ENCODE measurements at places on chromosomes 13 and 19.

DNA sequence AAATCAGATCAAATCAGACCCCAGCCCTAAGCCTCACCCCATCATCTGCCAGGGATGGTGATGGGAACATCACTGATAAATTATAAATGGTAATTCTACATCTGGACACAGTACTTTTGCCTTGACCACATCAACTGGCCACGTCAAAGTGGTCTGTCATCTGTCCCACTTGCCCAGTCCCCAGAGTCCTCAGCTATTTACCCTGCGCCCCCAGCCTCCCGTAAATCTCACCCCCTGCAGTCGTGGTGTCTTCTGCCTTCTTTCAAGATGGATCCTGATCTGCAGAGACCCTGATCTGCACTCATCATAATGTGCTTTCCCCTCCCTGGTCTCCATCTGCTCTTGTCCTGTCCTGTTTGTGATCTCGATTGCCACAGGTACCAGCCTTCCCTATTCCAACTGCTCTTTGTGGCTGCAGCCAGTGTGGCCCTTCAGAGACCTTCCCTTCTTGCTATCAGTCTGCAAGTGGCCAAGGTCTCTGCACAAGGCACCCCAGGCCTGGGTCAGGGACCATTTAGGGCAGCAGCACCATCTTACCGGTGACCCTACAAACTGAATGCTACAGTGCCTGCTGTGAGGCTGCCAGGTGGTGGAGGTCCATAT is 26.7 kb upstream of the POP4 start:
- no peak for DNase-seq

- DNase-seq: peak; percentile 62
These were observed 2.3 kb upstream of the STRN4 start for GRCh38 chr19:46748325-46749109.

DNA sequence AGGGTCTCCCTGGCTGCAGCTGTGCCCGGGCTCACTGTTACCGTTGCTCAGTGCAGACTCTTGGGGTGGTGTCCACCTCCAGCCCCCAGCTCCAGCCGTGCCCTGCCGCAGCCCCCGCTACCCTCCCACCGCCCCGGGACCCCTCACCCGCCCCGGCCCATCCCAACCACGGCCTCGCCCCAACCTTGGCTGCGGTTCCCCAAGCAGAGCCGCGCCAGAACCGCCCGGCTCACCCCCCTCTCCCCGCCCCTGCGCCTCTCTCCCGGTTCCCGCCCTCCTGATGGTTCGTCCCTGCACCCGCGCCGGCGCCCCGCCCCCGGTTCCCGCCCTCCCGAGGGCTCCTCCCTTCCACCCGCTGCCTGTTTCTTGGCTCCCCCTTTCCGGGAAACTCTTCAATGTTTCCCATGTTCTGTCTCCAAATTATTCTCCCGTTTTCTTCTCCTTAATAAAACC is 40.3 kb downstream of the ANKRD10 start:
- peak; percentile 16 for DNase-seq

DNA sequence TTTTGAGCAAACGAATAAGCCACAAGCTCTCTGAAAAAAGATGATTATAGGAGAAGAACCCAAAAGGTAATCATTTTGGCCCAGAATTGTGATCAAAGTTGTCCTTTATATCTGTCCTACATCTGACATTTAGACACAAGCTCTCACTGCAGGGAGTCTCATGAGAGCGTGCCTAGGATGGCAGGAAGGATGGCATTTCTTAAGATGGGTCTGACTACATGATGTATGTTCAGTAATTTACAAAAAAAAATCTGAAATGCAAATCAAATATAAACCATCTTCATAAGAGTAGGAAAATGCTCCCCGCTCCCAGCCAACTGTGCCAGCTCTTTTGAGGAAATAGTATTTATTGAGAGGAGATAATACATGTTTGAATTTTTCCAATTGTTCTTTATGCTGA is 81.0 kb upstream of the MBNL2 start:
- no peak for DNase-seq

DNA sequence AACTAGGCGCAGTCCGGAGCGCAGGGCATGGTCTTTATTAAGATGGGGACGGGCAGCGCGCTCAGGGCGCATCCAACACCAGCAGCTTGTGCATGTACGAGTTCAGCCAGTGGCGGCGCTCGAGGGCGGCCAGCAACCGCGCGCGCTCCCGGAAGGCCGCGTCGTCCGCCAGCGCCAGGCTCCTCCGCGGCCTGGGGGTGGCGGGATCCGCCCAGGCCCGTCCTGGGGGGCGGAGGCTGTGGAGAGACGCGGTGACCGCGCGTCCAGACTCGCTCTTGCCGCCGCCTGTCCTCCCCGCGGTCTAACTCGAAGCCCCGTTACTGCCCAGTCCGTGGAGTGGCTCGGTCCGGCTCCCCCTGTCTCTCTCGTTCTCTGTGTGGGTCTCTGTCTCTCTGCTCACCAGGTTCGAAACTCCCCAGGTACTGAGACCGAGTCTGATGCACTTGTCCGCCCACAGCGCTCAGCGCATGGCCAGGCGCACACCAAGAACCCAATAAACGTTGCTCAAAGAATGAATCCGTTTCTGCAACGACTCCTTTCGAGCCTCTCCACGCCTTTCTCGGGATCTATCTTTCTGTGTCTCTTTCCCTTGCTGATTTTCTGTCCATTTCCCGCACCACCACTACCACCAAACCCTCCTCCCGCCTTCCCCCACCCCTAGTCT is 702 bp downstream of the PTH2 start:
- DNase-seq: no peak

DNA sequence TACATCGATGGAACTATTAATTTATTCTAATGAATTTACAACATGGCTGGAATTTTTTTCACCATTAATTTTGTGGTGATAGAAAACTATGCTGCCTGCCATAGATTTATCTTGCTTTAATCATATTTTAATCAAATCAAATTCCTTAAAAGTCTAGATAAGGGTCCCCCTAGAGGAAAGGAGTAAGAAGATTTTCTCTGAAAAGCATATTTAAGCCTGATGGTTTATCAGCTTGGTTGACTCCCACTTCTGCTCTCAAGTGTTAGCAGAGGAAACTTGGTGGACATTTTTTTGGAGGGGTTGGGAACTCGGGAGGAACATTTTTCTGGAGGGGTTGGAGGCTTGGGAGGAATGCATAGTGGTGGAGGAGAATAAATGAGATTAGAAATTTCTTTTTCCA is 253.3 kb downstream of the KCNRG start:
- no peak for DNase-seq

DNA sequence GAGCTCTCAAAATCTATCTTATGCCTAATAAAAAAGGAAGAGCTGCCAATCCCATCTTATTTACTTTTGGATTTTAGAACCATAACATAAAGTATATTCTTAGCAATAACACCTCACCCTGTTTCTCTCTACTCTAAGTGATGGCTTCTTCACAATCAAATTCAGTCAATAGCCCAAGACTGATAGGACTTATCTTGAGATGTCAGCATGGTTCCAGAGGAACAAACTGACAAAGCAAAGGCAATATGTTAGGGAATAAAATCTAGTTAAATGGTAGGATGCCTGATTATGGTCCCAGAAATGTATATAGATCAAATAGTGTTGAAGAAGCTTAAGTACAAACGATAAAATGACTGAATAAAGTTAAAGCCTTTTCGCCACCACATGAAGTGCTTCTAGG is 36.3 kb downstream of the DACH1 start:
- no peak for DNase-seq

GRCh38 chr13:80245162-80245733 is 95.7 kb downstream of the SPRY2 start:
- DNase-seq: no peak

DNA sequence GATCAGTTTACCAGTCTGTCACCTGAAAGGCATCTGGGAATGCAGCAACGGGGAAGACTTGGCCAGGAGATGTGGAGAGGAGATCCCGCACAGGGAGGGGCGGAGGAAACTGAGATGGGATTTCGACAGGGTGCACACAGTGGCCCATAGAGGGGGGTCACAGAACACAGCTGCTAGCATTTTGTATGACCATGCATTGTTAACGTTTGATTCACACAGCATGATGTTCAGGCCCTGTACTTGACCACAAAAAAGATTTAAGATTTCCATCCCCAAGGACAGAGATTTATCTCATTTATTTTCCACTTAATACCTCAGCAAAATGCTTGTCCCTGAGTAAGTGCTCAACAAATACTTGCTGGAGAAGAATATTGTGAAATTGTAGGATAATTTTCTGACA is 63.2 kb downstream of the RAB20 start:
- DNase-seq: no peak

GRCh38 chr13:75633285-75633684 is 2.8 kb upstream of the LMO7 start:
- no peak for DNase-seq

GRCh38 chr13:62033934-62034333 is 618.3 kb upstream of the PCDH20 start:
- DNase-seq: no peak

DNA sequence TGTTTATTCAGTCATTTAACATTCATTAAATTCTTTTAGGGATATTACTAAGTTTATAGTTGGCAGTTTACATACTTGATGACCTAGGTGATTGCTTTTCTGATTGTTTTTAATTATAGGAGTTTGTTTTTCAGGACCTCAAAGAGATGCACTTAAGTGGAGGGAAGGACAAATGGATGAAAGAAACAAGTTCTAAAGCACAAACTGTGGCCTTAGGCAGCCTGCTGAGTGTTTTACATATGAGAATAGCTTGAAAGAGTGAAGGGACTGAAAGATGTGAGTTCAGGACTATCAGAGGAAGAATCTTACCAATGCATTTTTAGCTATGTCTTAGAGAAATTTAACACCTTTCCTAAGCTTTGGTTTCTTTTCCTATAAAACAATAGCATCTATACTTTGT is 402.6 kb downstream of the KLF12 start:
- no peak for DNase-seq

- DNase-seq: no peak
These were observed 37.2 kb upstream of the C1QTNF9B start for GRCh38 chr13:23934520-23934919.

- DNase-seq: no peak
These were observed 76.7 kb downstream of the SLAIN1 start for GRCh38 chr13:77774181-77774580.

DNA sequence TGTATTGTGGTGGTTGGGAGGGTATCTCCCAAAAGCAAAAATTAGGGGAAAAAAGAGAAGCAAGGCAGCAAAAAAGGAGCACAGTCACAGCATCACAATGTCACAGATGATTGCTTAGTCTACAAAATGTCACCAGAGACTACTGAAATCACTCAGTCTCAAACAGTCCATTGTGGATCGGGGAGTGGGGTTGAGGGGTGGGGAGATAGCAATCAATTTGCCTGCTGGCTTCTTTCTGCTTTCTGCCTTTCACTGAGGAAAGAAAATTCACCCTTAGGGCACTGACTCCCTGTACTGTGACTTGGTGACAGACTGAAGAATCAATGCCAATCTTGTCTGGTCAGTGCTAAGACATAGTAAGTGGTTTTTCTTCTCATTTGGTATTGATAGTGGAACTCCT is 2127.1 kb upstream of the PCDH20 start:
- DNase-seq: no peak

DNA sequence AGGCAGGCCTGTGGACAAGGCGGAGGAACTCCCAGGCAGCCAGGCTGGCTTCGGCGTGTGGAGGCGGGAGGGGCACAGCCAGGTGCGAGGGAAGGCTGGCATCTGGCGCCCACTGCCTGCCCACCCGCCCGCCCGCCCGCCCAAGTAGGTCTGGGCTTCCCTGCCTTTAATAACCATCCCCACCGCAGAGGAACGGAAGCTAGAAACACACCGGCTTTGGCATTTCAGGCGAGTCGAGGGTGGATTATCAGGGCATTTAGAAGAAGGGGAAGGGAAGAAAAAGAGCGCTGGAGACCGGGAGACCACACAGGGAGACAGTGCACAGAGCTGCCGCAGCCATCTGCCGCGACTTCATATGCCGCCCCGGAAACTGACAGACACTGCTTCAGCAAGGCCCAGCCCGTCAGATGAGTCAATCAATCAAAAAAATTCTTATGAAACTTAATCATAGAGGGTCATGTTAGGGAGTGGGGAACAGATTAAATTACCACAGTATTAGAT is 199.7 kb downstream of the TSHZ3 start:
- DNase-seq: no peak

DNA sequence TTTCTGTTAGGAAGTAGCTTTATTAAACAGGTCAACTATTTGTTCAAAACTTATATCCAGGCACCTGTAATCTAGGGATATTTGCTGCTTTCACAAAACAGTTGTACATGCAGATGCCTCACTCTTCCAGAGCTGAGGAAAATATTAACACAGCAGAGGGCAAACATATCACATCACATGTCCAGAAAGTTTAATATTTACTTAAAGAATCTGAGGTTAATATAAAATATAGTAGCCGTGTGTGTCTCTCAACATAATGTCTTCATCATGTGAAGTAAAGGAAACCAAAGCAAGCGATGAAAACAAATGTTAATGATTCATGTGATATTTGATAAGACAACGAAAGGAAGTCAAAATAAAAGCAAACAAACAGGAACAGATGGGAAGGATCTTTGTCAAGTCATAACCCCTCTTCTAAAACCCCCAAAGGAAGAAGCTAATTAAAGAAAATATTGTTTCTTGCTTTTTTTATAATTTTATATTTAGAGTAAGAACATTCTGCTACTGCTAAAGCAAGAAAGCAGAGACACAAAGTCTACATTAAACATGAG is 418.8 kb downstream of the DACH1 start:
- DNase-seq: no peak

DNA sequence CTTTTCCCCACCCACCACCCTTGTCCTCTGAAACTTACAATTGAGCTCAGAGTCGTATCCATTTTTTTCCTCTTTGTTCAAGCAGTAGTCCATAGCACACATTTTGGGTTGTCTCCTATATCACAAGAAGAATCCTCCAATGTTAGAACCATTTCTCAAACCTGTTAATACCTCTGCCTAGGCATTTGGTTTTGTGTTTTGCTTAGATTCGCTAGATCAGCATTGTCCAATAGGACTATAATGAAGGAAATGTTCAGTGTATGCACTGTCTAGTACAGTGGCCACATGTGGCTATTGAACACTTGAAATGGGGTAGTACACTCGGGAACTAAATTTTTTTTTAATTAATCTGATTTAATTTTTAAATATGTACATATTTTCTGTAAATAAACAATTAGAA is 12.6 kb downstream of the DPY19L3 start:
- DNase-seq: no peak

GRCh38 chr13:39536906-39537305 is 66.1 kb downstream of the LHFPL6 start:
- no peak for DNase-seq

- DNase-seq: peak; percentile 56
These were observed 328.6 kb downstream of the TBC1D4 start for GRCh38 chr13:75153386-75153785.

DNA sequence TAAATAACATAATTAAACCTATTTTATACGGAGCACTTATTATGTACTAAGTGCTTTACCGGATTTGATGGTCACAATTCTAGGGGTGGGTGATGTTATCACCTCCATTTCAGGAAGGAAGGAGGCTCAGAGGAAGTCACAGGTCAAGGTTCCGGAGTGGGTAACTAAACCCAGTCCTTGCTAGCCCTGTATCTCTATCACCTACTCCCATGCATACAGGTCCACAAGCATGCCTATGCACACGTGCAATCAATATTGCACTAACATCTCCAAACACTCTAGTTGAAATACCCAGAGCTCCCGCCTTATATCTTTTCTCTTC is 17.8 kb upstream of the FOSB start:
- no peak for DNase-seq

GRCh38 chr19:57302020-57302465 is 18.2 kb upstream of the ZNF543 start:
- peak; percentile 73 for DNase-seq

GRCh38 chr19:35167251-35168119 is 12.9 kb downstream of the FXYD5 start:
- peak; percentile 93 for DNase-seq

- DNase-seq: no peak
These were observed 53.0 kb downstream of the DPY19L3 start for GRCh38 chr19:32458500-32459123.
